ENCODE measurements at places on chromosomes 7 and 10.

GRCh38 chr7:132499065-132499464 is 77.2 kb downstream of the PLXNA4 start:
- no peak for DNase-seq

DNA sequence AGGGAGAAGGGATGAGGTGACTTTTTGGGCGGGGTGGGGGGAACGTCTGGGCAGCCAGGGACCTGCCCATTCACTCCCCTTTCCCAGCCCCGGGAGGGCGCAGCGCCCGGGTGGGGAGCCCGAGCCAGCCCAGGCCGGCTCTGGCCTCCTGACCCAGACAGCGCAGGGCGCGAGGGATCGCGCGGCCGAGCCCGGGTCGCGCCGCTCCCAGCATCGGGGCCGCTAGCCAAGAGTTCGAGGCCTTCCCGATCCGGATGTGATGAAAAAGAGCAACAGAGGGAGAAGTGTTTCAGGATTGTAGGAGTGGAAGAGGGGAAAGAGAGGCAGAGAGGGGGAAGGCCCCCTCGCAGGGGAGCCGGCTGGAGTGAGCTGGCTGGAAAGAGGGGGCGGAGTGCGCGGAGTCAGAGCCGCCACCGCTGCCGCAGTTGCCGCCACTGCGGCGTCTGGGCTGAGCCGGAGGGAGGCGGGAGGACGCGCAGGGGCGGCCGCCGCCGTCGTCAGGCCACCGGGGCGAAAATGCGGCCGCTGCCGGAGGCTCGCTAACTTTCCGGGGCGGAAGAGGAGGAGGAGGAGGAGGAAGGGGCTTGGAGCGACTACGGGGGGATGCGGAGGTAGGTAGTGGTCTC is at the start of gene MDFIC:
Gene MDFIC (plus strand): TSS at position 69 of the 626 bp plus-strand sequence. CDS start 940 bp downstream, outside the sequence.
- peak; percentile 35 for DNase-seq

DNA sequence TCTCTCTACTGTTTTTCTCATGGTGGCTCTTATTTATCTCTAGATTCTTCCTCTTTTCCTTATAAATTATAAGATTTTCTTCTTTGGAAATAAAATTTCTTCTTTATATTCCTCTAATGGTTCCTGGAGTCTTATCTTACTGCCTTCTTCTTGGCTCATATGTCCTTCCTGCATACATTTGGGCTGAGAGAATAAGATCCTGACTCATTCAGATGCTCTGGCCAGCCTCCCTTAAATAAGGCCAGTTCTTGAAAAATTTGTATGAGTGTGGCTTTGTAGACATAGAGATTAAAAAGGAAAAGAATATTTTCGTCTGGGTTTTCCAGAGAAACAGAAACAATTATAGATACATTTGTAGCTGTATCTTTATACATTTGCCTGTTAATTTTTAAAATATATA is 411.3 kb downstream of the KIF20B start:
- DNase-seq = no peak

GRCh38 chr10:15053061-15053460 is 9.3 kb downstream of the OLAH start:
- no peak for DNase-seq

DNA sequence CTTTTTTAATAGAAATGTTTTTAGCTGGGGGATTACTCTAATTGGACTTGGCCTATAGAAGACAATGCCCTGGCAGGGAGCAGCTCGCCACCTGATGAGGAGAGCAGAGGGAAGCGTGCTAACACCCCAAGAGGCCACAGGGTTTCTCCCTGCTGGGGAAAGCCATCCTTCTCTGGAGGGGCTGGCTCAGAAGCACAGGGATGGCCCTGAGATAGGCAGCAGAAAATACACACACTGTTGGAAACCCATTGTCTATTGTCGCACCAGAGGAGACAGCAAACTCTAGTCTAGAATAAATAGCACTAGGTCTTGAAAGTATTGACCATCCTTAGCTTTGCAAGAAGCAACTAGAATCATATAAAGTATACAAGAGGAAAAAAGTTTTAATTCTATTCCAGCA is 5.4 kb downstream of the COBL start:
- no peak for DNase-seq
